ENCODE measurements at places on chromosomes 2 and 18.

DNA sequence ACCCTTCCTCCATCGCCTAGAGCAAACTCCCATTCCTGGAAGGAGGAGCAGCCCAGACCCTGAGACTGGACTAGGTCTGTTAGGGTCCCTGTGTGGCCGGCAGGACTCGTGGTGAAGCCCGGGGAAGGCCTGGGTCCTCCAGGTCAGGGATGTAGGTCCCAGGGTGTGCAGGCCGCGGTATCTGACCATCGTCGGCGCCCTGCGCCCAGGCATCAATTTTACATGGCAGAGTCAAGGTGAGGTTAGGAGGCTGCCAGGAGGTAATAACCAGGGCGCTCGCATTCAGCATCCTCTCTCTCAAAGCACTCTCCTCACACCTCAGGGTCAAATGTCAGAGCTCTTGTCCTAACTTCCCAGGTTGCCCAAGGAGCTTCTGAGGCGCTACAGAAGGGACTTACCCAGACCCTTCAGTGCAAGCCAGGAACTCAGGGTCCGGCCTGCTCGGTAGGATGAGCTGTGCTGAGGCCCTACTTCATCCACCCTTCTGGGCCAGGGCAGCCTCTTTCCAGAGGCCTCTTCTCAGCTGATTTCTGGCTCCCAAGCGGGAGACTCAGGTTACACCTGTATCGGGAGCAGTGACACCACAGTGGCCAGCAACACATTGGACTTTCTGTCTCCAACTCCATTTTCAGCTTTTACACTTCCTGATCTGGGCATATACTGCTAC lies 628 bp downstream of the SH2D6 start:
- H3K4me3 ChIP-seq = peak overlapping the region; percentile 77
- H3K27me3 ChIP-seq = no peaks in the 10 kb centered on the region
- peaks cover 32% of the 10 kb centered on the region for H3K4me1 ChIP-seq
- H3K36me3 ChIP-seq = no peaks in the 10 kb centered on the region
- DNase-seq = no peak
- peak overlapping the region; percentile 93 for H3K27ac ChIP-seq

DNA sequence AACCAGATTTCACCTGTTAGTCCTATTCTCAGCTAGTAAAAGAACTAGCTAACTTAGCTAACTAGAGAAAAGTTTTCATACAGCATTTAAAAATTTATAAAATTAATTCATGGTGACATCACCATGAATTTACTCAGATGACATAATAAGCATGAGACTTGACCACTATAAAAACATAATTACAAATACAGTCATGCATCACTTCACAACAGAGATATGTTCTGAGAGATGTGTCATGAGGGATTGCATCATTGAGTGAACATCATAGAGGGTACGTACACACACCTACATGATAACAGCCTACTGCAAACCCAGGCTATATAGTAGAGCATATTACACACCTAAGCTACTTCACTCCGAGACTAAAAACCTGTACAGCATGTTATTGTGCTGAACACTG lies 481.3 kb upstream of the CHAC2 start:
- H3K27me3 ChIP-seq = no peaks in the 10 kb centered on the region
- DNase-seq = no peak
- no peak overlapping the region for H3K27ac ChIP-seq
- H3K36me3 ChIP-seq = no peaks in the 10 kb centered on the region
- H3K4me3 ChIP-seq = no peak overlapping the region

GRCh38 chr2:235598532-235599531 lies 105.0 kb downstream of the AGAP1 start:
- no peak overlapping the region for H3K27ac ChIP-seq
- no peaks in the 10 kb centered on the region for H3K27me3 ChIP-seq
- H3K4me1 ChIP-seq = no peaks in the 10 kb centered on the region

- H3K27me3 ChIP-seq = no peaks in the 10 kb centered on the region
- no peak overlapping the region for H3K4me3 ChIP-seq
- no peaks in the 10 kb centered on the region for H3K36me3 ChIP-seq
- no peaks in the 10 kb centered on the region for H3K4me1 ChIP-seq
Observed at GRCh38 chr2:152385650-152386049, 50.7 kb downstream of the FMNL2 start.

All from right atrium auricular region (tissue), 2 donors.